HFF-Myc (cell line): ENCODE measurements at places on chromosomes 4 and X.

- DNase-seq, result no peak
Measured at GRCh38 chr4:152998861-152999260, 62.7 kb downstream of the FHDC1 start.

DNA sequence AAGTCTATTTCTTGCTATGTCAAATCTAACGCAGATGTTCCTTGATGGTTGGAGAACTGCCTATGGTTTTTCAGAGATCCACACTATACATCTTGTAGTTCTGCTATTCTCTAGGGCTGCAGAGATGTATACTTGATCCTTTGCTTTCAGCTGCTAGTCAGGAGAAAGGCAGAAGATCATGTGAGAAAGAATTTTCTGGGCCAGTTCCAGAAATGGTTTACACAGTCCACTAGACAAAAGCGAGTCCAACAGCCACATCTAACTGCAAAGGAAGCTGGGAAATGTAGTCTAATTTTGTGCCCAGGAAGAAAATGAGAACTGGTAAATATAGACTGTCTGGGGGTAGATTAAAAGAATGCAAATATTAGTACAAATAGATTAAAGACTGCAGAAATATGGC lies 394.3 kb upstream of the SLIT2 start:
- no peak for DNase-seq

DNA sequence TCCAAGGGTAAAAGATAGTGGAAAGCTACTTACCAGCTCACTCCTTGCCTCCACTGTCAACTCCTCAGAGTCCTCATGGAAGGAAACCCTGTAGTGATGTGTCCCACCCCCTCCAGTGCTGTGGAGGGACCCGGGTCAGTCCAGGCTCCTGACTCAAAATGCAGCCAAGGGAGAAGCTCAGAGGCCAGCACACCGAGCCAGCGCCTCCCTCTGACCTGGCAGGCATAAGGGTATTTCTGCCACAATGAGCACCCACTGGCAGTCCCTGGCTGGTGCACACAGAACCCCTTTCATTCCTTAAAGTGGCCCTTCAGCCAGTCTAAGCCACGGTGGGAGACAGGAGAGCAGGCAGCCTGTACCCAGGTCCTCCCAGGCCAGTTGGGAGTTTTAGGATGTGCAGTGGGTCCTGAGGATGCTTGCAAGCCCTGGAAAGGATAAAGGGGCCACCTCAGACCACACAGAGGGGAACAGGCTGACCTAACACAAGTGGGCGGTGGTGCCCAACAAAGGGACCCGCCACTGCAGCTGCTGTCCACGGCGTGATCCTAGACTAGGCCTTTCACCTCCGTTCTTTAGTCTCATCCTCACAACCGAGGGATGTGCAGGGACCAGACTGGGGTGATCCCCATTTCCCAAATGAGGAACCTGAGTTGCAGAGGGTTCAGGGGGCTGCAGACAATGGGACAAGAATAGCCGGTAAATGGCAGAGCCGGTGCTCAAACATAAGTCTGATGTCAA lies 5.7 kb downstream of the JAKMIP1 start:
- DNase-seq, result no peak

DNA sequence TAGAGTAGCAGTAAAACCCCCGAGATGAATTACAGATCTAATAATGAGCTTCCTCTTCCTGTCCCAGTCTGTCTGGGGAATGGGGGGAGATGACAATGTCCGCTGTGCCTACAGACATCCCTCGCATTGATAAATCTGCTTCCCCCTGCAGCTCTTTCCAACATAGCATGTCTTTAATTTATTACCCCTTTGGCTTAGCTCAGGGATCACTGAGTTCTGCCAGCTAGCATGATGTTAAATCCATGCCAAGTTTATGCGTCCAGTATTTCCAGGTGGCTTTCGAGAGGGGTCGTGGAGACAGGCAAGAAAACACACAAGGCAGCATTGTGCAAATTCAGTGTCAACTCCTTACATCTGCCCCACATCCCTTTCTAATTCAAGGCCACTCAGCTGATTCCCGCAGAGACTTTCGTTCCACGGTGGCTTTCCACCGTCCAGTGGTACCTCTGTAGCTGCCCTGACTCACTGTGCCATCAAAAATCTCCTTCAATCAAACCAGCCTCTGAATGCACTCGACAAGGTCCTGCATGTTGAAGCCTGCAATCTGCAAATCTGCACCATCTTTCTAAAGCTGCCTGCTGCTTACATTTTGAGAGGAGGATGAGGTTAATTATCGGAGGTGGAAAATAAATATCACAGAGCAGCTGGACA lies 75.1 kb downstream of the MXRA5 start:
- DNase-seq, result peak; percentile 27

DNA sequence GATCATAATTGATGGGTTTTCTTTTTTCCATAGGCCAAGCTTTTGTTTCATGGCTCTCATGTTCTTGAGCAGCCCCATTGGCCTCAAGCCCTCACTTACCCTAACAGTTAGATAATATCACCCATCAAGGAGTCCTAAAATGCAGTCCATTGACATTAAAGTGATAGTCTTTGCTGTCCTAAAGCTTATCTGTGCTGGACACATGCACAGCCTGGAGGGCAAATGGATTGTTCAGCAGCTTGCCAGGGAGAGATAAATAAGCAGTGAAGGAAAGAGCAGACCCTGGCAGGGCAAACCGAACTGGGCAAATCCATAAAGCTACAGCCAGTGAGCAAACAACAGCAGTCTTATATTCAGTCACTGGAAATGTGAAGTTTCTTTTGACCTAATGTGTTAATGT lies 199.6 kb upstream of the MID1 start:
- no peak for DNase-seq

- DNase-seq, result no peak
Measured at GRCh38 chrX:63784346-63784901, 590 bp downstream of the ARHGEF9 start.

DNA sequence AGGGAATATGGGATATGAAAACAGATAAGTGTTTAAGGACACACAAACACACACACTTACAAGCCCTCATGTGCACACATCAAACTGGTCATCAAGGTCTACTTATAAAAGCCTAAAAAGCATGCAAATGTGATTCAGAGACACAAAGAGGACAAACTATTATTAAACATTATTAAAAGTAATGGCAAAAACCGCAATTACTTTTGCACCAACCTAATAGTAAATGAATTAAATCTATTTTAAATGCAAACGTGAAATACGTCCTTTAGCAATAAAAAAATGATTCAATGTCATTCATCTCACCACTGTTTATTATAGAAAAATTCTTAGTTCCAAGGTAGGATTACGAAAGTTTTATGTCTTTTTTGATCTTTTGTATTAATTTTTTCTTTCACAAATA lies 91.1 kb upstream of the ARMCX2 start:
- DNase-seq, result no peak

DNA sequence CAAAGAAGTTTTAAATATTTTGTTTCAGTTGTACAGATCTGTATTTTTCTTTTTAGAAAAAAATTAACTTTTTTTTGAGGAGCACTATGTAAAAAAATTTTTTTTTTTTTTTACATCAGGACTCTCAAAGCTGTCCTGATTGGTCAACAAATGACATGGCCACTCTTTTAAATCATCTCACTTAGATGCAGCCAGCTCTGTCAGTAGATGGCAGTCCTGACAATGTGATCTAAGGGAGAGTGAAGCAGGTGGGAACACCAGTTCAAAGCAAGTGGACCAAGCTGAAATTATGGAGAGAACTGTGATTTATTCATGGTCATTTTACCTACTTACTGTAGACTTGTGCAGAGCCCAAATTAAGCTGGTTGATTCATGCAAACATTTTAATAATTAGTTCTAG lies 174.7 kb upstream of the GPRIN3 start:
- DNase-seq, result peak; percentile 22

- no peak for DNase-seq
Measured at GRCh38 chr4:152385551-152385950, 150.3 kb downstream of the FBXW7 start.

DNA sequence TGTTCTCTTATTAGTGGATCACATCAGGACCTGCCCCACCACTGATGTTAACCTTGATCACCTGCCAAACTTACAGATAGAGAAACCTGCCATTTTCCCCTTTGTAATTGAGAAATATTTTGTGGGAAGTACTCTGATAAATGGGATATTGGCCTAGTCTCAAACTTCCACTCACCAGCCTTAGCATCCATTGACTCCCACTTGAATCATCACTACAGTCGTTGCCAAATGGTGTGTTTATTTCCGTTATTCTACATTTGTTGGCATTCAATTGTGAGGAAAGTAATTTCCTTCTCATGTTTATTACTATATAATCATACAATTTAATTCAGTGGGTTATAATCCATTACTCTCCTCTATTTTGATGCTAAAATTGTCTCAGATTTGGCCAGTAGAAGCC lies 156.4 kb upstream of the CXCL13 start:
- DNase-seq, result no peak

DNA sequence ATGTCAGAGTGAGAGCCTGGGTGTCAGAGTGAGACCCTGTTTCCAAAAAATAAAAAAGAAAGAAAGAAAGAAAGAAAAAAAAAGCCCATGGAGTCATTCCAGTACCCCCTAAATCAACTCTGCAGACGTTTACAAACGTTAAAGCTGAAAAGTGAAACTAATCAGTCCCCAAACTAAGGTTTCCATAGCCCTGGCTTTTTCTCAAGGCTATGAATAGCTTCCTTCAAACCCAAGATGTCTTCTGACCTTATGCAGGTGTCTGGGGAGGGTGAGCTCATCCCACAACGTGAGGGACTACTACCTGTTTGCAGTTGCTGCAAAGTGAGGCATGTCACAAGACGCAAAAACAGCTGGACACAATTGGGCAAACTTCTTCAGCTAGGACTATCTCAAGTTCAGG lies 144.0 kb downstream of the SH3KBP1 start:
- DNase-seq, result no peak

- no peak for DNase-seq
Measured at GRCh38 chr4:62898115-62898514, 1511.1 kb downstream of the TECRL start.

DNA sequence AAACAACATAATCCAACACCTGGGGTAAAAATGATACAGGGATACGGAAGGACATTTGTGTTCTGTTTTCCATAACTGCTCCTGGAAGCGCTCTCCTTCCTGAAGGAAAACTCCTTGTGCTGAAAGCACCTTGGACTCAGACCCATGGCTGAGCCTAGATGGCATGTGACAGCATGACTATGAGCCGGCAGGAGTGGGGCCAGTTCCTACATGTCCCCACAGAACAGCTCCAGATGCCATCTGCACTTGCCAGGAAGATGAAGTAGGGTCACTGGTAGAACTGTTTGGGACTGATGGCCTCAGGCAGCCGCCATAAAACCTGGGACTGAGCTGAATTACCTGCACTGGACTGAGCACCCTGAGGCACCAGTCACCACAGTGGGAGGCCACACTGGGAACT lies 56.0 kb upstream of the BCLAF3 start:
- DNase-seq, result no peak

DNA sequence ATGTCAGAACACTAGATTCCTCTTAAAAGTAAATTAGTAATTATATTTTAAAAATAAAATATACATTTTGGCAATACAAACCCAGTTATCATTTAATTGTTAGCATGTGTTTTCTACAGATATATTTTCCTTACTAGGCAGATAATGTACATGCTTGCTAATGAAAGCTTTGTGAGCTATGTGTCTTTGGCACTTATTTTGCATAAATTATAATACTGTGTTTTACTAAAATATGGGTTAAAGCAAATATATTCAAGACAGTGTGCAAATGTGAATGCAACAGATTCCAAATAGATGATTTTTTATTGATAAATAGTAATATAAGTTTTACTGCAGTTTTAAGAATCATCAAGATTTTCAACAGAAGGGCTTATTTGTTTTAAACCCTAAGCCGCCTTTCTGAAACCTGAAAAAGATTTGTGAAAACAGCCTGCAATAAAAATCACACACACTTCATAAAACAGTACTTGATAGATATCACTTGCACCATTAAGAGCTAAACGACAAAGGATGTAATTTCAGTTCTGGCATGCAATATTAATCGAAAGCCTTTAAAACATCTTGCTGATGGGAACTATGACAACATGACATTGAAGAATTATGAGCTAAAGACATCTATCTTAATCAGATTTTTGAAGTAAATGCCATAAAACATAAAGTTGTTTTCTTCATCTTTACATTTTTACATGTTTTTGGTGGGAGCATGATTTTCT lies 333.3 kb downstream of the DCTD start:
- no peak for DNase-seq

GRCh38 chrX:65925005-65925404 lies 114.9 kb downstream of the VSIG4 start:
- no peak for DNase-seq

GRCh38 chrX:108447303-108447702 lies 7.7 kb downstream of the COL4A5 start:
- no peak for DNase-seq

- DNase-seq, result no peak
Measured at GRCh38 chrX:39361736-39362135, 560.5 kb downstream of the MID1IP1 start.

DNA sequence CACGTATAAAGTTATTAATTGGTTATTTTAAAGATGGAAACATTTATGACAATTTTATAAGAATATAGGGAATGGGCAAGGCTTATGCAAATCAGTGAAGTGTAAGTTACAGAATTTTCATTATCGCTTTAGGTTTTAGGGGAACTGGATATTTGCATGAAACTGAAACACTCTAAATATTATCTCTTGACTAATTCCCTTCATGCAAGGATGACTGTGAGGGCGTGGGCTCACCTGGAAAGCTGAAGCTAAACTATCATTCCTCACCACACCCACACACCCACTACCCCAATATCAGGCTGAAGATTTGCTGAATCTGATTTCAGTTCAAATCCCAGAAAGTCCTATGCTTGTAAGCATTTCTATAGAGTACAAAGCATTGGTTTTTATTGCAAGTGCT lies 81.7 kb upstream of the ARHGAP24 start:
- DNase-seq, result no peak

DNA sequence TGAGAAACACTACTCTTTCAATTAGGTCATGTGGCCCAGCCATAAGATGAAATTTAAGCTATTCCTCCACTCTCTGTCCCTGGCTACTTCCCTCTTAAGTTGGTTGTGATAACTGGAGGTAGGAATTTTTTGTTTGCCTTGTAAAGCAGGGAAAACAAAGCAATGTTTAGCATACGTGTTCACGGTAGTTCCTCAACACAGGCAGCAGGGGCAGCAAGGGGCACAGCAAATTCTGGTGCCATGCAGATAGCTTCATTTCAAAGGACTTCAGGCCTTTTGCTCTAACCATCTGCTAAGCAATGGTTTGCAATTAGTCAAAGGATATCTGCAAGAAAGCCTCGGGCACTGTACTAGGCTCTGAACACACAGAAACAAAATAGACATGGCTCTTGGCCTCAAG lies 330.2 kb downstream of the ZIC3 start:
- DNase-seq, result no peak

- DNase-seq, result no peak
Measured at GRCh38 chrX:39152106-39152649, 350.9 kb downstream of the MID1IP1 start.

DNA sequence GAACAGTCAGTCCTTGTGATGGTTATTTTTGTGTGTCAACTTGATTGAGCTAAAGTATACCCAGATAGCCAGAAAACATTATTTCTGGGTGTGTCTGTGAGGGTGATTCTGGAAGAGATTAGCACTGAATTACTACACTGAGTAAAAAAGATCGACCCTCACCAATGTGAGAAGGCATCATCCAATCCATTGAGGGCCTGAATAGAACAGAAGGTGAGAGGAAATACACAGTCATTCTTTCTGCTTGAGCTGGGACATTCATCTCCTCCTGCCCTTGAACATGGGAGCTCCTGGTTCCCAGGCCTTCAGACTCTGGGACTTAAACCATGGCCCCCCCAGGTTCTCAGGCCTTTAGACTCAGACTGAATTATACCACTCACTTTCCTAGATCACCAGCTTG lies 22.3 kb downstream of the INPP4B start:
- no peak for DNase-seq

- no peak for DNase-seq
Measured at GRCh38 chr4:82473621-82474164, 43.3 kb downstream of the ENOPH1 start.
